NCI-H1417 treated with DMSO at 0.1 percent for 48 hours (cell line): ENCODE measurements at places on chromosomes 6 and 20.
A peak's percentile ranks its signal among the peaks of the same experiment; 100 is the strongest.

- DNase-seq = no peak
Measured at GRCh38 chr6:62298745-62299392, 12.8 kb upstream of the KHDRBS2 start.

GRCh38 chr6:24991810-24992467 is 56.2 kb upstream of the RIPOR2 start:
- DNase-seq = peak; percentile 39

- DNase-seq = no peak
Measured at GRCh38 chr6:152673236-152673635, 24.5 kb upstream of the MYCT1 start.

DNA sequence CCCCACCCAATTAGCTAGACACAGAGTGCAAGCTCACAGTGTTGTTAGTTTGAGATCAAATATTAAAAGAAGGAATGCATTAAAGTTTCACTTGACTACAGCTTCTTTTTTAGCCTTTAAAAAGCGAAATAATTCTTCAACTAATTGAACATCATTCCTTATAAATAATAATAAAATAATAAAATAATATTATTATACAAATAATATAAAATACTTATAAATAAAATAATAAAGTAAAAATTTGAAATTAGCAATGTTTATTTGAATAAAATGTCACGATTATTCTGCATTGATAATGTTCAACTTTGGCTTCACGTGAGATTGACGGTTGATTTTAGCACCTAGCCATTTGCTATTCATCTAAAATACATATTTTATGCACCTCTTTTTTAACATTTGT is 819.3 kb downstream of the FRK start:
- no peak for DNase-seq

GRCh38 chr6:111458670-111459232 is 24.3 kb downstream of the REV3L start:
- DNase-seq = no peak

GRCh38 chr6:64256483-64256882 is 620.9 kb downstream of the PHF3 start:
- DNase-seq = no peak

GRCh38 chr6:16136091-16136490 is 7.2 kb downstream of the MYLIP start:
- no peak for DNase-seq

GRCh38 chr6:118808793-118809638 is 84.9 kb upstream of the ASF1A start:
- DNase-seq = no peak

DNA sequence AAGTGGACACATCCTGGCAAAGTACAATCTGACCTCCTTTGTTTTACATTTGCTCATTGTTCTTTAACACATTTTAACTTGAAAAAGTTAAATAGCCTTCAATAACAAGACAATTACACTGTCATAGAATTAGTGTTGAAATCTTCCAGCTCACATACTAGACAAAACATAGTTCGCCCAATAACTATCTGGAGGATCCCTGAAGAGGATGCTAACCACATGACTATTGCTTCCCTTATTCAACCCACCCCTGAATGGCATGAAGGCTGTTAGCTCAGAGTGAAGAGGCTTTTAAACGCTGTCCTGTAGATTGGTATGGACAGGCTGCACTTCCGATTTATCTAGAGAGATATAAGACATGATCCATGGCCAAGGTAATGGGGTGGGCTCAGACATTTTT is 15.0 kb upstream of the DSE start:
- no peak for DNase-seq

DNA sequence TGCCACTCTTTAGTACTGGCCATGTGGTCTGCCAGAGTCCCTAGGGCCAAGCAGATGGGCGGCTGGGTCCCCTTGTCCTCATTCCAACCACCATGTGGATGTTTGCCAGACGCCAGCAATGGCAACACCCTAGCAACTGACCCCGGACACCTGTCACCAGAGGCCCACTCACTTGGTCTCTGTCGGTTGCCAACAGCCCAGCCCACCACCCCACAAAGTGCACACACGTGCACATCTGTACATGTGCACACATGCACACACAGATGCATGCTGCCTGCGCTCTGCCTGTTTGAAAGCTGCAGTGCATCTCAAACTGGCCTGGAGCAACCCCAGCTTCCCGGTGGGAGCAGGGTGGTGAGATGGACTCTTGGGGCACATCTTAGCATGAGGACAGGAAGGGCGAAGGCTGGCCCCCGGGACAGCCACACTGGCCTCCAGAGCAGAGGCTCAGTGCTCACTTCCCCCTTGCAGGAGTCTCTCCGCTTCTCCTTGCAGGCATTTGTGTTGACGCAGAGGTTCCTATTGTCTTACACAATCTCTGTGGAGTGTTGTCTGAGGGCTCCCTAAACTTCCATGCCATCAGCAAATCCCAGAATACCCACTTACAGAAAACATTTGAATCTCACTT is 54.0 kb downstream of the PSMG4 start:
- no peak for DNase-seq

DNA sequence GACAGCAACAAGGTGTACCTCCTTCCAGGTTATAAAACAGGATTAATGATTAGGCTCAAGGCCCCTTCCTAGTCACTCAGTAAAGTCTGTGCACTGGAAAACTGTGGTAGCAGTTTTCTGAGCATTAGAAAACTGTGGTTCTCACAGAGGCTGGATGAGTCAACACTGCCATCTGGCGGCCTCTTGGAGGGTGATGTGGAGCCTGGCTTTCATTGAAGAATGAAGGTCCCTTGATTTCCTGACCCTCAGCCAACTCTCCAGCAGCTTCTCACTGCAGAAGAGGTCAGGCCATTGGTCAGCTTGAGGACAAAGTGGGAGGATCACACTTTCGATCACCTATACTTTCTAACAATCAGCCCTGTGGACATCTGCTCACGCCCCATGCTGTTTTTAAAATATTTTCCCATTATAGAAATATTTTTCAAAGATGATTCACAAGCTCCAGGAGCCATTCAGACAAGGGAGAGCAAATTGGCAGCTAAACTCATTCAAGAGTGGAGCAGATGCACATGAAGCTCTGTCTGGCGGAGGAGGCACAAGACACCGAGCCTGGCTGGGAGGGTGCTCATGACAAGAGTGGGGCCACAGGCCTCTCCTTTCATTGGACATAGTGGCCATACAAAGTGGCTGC is 23.2 kb downstream of the PSMB1 start:
- DNase-seq = peak; percentile 11

GRCh38 chr6:33613146-33613794 is 7.9 kb upstream of the ITPR3 start:
- DNase-seq = no peak
